Kidney tubule cell (primary cell): ENCODE measurements at places on chromosomes 5 and 9.
A peak's percentile ranks its signal among the peaks of the same experiment; 100 is the strongest.

DNA sequence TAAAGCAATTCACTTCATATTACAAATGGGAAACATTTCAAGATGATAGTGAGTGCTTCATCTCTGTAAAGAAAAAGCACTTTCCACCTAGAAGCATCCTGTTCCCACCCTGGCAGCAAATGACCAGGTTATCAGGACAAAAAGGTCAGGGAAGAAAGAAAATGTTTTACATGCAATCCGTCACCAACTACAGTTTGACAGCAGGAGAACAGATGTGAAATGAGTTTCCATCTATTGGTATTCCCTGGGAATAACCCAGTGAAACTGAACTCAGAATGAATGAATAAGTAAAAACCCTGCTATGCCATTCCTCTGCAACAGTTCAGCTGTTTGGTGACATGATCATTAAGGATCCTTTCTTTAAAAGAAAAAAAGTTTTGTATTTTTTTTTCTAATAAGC, 67.6 kb downstream of the HTR1A start:
- no peak for DNase-seq

- peak; percentile 61 for DNase-seq
These were observed 50.2 kb upstream of the SAP30L start for GRCh38 chr5:154395407-154396106.

DNA sequence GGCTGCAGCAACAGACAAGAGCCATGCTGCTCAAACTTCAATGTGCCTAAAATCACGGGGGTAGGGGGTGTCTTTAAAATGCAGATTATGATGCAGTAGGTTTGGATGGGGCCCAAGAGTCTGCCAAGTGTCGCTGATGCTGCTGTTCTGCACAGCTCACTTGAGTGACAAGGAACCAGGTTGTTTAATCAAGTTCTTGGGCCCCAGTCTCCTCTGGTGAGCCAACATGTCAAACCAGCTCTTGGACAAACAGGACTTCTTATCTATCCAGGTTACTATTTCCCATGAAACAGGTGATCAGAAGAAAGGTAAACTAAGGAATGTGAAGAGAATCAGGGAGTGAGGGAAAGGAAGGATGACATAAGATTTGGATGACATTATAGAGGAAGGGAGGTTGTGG, 78.0 kb downstream of the APBA1 start:
- no peak for DNase-seq

GRCh38 chr9:86944796-86945727, 2.2 kb downstream of the GAS1 start:
- peak; percentile 14 for DNase-seq

DNA sequence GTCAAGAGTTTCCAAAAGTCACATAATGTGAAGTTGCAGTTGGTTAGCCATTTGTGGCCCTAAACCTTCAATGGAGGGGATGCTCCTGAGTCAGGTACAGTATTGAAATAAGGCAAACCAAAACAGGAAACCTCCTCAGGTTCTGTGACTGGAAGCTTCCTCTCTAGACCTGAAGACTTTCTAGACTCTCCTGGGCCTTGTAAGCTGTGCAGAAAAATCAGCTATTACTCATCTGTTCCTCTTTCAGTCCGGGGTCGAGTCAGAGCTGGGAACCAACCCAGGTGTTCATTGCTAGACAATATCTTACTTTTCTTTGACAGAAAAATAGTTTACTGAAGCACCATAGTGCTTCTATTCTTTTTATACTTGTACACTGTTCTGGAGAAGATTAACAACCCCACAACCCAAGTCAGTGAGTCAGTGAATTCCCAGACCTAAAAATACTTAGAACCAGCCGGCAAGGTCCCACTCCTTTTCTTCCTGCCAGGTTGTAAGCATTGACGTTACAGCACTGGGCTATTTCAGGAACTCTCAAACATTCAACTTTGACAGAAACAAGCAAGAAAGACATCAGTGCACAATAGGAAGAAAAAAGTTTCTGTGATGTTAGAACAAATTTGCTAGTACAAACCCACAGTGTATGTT, 47.3 kb downstream of the FSTL4 start:
- DNase-seq = no peak
